Activated gamma-delta T cell treated with Interleukin-2 at 50 U/mL for 16 hours (primary cell): ENCODE measurements at places on chromosomes 5 and 9.
A peak's percentile ranks its signal among the peaks of the same experiment; 100 is the strongest.

DNA sequence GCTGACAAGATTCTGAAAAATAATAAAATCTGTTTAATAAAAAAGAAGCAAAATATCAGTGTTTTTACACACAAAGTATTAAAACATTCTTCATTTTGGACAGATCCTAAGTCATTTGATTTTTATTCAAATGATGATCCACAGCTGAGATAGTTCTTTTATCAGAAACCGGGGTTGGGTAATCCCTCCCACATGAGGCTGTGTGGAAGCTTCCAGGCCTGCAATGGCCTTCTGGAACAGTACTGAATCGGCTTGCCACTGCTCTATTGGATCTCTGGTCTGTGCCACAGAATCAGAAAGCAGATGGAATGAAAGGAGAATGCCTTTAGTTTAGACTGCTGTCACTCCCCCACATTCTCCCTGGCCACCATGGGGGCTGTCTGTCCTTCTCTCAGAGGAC lies 6.1 kb upstream of the C5orf58 start:
- DNase-seq, result no peak

- no peak for DNase-seq
Measured at GRCh38 chr9:130937146-130938076, 1.6 kb downstream of the FIBCD1 start.

DNA sequence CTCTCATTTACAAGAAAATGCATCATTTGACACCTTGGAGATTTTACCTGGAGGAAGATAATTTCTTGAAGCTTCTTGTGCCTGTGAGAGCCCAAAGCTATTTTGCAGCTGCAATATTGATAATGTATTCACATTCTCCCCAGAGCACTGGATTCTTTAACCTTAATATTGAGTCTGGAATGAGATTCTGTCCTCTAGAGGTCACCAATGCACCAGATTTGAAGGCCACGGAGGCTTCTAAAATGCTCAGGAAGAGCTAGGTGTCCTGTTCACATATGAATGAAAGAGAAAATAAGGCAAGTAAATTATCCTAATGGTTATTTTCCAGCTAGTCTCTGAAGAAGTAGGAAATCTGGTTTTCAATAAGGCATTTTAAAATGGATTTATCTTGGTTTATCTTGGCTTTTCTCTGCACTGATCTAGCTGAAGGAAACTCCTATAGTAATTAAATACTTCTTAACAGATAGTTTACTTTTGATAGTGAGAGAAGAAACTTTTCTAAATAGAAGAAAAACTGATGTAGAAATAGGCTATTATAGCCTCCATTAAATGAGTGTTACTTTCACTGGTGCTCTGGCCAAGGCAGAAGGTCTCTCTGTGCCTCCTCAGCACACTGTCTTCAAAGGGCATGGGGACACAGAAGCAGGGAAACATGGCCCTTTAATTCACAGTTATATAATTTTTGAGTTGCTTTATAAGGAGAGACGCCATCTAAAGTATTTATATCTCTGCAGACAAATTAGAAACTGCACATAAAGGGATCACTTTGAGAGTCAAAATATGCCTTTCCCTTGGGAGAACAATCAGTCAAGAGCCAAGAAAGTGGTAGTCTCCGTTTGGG lies 297.0 kb upstream of the ACTBL2 start:
- no peak for DNase-seq

GRCh38 chr9:68780380-68780712 lies 75.3 kb downstream of the PIP5K1B start:
- no peak for DNase-seq

- no peak for DNase-seq
Measured at GRCh38 chr5:176682016-176682531, 34.8 kb downstream of the TSPAN17 start.

DNA sequence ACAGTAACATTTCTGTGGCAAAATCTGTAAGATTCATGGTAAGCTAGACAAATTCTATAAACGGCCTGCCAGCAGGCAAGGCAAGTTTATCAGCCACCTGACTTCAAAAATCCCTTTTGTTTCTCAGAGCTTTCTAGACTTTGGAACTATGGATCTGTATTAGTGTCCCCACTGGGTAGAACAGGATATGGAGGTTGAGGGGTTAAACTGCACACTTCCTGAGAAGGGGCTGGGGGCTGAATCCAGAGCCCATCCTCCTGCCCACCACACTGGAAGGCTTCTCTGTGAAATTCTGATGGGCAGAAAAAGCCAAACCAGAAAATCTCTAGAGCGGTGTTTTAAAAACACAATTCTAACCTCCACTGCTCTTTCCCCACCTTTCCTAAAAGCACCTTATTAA lies 128.7 kb downstream of the ENTREP1 start:
- no peak for DNase-seq

DNA sequence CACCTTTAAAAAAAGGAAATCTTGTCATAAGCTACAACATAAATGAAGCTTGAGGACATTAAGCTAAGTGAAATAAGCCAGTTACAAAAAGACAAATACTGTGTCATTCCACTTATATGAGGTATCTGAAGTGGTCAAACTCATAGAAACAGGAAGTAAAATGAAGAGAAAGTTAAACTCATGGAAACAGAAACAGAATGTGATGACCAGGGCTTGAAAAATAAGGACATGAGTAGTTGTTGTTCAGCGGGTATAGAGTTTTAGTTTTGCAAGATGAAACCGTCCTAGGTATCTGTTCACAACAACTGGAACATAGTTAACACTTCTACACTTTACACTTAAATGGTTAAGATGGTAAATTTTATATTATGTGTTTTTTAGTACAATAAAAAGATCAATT lies 47.8 kb upstream of the SLC1A3 start:
- DNase-seq, result no peak

GRCh38 chr5:68918306-68918705 lies 175.5 kb upstream of the SLC30A5 start:
- no peak for DNase-seq

- DNase-seq, result no peak
Measured at GRCh38 chr5:60195083-60195482, 301.6 kb upstream of the PDE4D start.

- DNase-seq, result no peak
Measured at GRCh38 chr5:153544706-153545105, 54.2 kb downstream of the GRIA1 start.

- peak; percentile 44 for DNase-seq
Measured at GRCh38 chr5:139668064-139668880, 20.1 kb downstream of the CXXC5 start.

GRCh38 chr9:8627976-8628679 lies 828.5 kb upstream of the DMAC1 start:
- DNase-seq, result no peak

- no peak for DNase-seq
Measured at GRCh38 chr5:140232731-140233130, 57.7 kb downstream of the CYSTM1 start.

DNA sequence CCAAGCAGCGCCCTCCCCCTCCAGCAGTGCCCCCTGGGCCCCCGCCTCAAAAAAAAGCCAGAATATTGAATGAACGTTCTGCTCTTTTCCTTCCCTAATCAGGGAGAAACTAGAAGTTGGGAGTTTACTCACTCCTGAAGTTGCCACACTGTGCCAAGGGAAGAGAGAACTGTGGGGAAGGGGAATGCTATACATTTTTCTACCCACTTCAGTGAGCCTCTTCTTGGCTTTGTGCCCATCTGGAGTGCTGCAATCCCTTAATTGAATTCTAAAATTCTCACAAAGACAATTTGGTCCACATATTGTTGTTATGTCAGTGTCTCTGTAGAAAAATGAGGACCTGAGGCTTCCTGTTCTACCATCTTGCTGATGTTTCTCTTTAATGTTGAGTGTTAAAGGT lies 443.7 kb downstream of the DIRAS2 start:
- no peak for DNase-seq

DNA sequence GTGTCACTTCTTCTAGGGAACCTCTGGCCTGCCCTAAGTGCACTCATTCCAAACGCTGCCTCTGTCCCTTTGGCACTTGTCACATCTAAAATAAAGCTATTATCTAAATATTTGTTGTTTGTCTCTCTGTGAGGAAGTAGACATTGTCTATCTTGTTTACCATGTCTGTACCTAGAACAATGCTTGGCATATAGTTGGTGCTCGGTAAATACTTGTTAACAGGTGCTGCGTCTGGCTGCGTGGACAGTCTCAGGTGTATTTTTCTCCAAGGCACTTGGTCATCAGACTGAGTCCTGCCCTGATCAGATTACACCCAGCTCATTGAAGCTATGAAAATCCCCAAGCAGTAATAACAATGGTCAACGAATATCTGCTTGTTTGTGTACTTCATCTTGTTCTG lies 174.9 kb upstream of the SMIM23 start:
- DNase-seq, result no peak

DNA sequence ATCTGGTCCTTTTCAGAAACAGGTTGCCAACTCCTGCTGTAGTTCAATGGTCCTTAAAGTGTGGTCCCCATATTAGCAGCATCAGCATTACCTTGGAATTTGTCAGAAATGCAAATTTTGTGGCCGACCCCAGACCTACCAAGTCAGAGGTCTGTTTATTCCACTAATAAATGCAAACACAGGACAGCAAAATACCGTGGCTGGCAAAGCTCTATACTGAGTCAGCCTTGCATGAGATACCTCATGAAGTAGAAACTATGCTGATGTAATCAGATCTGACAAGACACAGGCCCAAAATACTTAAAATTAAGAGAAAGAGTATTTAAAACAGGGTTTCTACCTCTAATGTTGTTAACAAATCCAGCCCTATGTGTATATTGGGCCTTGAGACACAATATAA lies 3.0 kb downstream of the GOLM1 start:
- no peak for DNase-seq

DNA sequence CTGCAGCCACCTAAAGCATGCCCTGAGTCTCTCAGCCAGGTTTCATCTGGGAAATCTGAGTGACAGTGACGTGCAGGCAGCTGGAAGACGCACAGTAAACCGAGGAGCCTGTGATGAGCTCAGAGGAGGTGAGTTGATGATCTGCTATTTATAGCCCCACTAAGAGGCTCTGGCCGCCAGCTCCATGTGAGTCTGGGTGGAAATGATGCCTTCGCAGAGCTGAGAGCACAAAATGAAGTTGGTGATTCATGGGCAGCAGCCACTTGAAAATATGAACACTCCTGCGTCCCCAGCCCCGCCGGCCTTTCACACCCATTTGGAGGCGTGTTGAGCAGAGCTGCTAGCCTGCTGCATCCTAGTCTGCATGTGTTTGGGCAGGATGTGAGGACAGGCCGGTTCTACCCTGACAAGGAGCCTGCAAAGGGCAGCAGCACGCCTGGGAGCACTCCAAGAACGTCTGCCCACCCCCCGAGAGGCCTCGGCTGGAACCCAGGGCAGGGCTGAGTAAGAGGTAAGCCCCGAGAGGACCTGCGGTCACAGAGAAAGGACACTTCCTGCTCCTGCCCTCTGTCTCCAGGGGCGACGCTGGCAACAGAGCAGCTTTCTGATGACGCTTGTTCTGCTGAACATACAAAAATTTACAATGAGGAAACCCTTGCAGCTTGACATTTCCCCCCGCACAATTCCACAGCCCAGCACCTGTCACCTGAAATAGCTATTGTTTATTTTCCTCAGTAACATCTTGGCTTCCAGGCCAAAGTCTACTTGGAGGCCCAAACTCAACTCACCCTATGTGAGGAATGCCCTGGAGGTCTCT lies 25.1 kb upstream of the CDKN2AIPNL start:
- DNase-seq, result peak; percentile 39

- no peak for DNase-seq
Measured at GRCh38 chr9:70701163-70701562, 286.7 kb upstream of the KLF9 start.

- no peak for DNase-seq
Measured at GRCh38 chr5:148759101-148759500, 67.3 kb upstream of the ADRB2 start.

GRCh38 chr5:159902444-159903121 lies 13.7 kb upstream of the ADRA1B start:
- no peak for DNase-seq

GRCh38 chr9:4263591-4263990 lies 36.3 kb downstream of the GLIS3 start:
- no peak for DNase-seq

GRCh38 chr5:122845229-122846050 lies at the start of gene SNX24:
TSS of gene SNX24 (plus strand) at chr5:122845613. CDS start at chr5:122845634, 21 bp downstream.
- DNase-seq, result peak; percentile 64

DNA sequence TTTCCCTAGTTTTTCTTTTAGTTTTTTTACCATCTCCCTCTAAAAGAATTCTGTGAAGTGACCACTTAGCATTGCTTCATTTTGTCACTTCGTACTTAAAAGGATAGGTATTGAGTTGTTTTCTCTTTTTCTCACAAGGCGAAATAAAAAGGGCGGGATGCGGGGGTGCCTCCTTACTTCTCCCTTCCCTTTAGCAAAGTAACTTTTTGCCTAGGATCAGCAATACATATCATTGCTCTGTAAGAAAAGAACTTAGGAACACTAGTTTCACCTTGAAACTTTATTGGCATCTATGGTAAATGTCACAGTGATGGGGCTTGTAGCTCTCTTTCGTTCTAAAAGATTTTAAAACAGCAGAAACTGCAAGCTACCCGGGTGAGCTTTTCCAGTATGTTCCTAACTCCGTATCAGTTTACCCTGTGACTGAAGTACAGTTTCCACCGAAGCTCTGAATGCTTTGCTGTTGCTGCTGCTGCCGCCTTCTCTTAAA lies 4.1 kb downstream of the PRDM6 start:
- no peak for DNase-seq

GRCh38 chr9:127184641-127185040 lies 62.2 kb upstream of the ANGPTL2 start:
- DNase-seq, result no peak

GRCh38 chr9:120846251-120846889 lies 3.6 kb upstream of the PSMD5 start:
- no peak for DNase-seq

GRCh38 chr5:38051711-38052511 lies 206.4 kb upstream of the EGFLAM start:
- DNase-seq, result no peak

DNA sequence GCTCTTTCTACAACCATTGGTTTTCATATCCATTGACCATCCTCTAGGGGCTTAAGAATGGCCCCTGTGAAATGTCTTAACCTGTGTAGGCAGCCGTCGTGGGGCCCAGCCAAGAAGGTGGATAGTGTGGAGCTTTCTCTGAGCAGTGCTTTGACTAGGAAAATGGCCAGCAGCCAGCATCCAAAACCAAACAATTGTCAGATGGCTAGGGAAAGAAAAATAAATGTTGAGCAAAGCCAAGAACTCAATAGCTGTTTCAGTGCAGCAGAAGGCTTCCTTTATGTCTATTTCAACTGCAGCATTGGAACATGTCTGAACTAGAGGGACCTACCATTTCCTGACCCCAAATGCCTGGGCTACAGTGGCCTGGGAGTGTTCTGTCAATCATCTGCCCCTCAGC lies 374.9 kb downstream of the TLE4 start:
- DNase-seq, result no peak

- DNase-seq, result no peak
Measured at GRCh38 chr9:122186301-122186700, 26.6 kb downstream of the MORN5 start.

- DNase-seq, result no peak
Measured at GRCh38 chr9:81069038-81069795, 620.1 kb downstream of the TLE1 start.
